ENCODE measurements at places on chromosomes 7 and 10.

DNA sequence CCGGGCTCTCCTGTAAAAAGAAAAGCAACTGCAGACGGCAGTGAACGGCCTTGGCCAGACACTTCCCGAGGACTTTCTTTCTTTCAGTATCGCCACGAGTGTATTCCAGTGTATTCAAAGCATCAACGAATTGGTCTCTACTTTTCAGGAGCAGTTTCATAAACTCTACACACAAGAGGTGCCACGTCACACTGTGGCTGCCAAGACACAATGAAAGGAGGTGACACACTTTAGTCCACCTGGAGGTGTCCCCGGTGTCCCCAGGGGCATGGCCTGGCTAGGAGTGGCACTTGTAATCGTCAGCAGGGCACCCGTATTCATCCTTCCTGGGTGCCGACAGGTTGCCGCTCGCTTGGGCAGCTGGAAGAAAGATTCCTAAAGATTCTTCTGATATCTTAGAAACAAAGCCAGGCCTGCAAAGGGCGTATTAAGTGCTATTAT is 5.0 kb downstream of the TNS3 start:
- no peak for DNase-seq

DNA sequence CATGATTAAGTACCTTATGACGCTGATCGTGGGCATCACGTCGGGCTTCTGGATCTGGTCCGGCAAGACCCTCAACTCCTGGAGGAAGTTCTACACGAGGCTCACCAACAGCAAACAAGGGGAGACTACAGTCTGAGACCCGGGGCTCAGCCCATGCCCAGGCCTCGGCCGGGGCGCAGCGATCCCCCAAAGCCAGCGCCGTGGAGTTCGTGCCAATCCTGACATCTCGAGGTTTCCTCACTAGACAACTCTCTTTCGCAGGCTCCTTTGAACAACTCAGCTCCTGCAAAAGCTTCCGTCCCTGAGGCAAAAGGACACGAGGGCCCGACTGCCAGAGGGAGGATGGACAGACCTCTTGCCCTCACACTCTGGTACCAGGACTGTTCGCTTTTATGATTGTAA is 2.5 kb downstream of the FZD1 start:
- peak; percentile 59 for DNase-seq

- DNase-seq = no peak
Measured at GRCh38 chr10:18109341-18109870, 30.8 kb upstream of the CACNB2 start.

GRCh38 chr10:104928734-104929133 is 287.6 kb downstream of the SORCS3 start:
- DNase-seq = no peak

GRCh38 chr7:149875396-149875795 is 1.6 kb downstream of the ATP6V0E2 start:
- peak; percentile 34 for DNase-seq

- no peak for DNase-seq
Measured at GRCh38 chr7:105674200-105674920, 93.1 kb upstream of the EFCAB10 start.

DNA sequence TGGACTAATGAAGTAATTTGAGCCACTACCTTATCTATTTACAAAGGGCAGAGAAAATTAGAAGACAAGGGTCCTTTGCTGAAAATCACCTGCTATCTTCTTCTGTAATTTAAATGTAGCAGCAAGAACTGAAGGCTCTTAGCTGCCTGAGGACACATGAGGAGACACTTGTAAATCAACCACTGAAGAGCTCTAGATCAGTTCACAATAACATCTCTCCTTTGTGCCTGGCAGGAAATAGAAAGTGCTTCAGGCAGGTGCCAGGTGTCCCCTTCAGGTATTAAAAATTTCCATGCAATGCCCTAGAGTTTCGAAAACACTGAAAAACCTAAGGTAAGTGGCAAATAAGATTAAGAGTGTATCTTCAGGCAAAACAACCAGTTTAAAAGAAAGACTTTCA is 474.6 kb downstream of the GRM8 start:
- no peak for DNase-seq

DNA sequence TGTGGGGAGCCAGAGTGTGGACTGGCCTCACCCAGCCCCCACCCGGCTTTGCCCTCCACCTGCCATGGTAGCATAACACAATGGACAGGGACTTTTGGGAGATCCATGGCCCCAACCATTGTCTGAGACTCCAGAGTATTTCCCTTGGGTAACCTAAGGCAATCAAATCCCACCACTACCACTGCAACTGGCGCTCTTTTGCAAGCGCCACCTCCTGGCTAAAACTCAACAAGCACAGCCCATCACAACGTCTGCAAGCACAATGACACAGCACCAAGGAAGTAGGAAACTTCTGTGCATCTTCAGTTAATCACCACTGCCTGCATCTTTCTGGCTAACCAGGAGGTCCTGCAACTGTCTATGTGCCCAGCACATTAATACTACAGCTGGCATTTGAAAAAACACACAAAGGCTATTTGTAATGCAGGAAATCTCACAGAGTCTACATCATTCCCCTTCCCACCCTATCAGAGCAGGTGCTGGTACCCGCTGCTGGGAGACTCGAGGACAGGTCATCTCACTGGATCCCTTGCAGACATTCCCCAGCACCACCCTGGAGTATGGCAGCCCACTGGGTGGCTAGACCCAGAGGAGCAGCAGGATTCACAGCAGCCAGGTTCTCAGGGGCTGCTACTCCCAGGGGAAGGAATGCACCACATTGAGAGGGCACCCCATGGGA is 27.7 kb downstream of the ANKRD26 start:
- peak; percentile 45 for DNase-seq

- no peak for DNase-seq
Measured at GRCh38 chr10:88389456-88389855, 193.7 kb downstream of the RNLS start.

- DNase-seq = no peak
Measured at GRCh38 chr10:10605551-10606081, 412.1 kb upstream of the CELF2 start.

- DNase-seq = no peak
Measured at GRCh38 chr7:42883950-42884349, 27.9 kb downstream of the C7orf25 start.
